ENCODE measurements at places on chromosomes 12 and 14.
A peak's percentile ranks its signal among the peaks of the same experiment; 100 is the strongest.

DNA sequence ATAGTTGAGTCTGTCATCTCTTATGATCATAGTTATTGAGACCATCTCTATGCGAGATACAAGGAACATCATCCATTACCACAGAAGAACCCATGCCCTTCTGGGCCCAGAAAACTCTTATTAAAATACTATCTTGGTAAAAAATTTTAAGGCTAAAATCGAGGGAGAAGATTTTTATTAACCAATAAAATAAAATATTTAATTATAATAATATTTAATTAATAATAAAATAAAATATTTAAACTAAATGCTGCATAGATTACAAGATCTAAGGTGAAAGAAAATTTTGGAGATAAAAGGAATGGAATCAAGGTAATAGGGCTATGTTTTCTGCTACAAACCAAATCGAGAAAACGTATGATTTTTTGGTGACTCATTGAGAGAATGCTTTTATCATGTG, 540.2 kb downstream of the KCNH5 start:
- DNase-seq, result no peak

DNA sequence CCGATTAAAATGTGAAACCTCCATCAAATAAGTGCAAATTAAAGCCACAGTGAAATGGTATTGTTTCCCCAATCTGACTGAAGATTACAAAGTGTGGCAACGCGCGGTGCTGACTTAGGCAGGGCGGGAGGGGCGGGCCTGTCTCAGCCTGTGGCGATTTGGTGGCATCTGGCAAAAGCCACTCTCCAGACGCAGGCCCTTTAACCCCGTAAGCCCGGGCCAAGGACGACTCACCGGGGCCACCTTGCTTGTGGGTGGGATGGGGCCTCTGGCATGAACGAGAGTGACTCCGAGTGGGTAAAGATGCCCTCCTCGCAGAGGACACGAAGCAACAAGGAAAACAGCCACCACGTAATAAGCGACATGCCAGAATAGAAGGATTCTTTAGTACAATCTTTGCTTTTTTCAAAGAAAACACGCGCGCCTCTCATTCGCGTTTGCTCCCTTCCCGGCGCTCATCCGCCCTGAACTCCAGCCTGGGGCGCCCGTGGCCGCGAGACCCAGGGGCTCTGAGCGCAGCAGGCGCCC, 815 bp downstream of the DEGS2 start:
- no peak for DNase-seq

- DNase-seq, result no peak
These were observed 177.4 kb downstream of the DPF3 start for GRCh38 chr14:72716476-72716875.

- DNase-seq, result no peak
These were observed 9.5 kb upstream of the TINF2 start for GRCh38 chr14:24251880-24252288.

DNA sequence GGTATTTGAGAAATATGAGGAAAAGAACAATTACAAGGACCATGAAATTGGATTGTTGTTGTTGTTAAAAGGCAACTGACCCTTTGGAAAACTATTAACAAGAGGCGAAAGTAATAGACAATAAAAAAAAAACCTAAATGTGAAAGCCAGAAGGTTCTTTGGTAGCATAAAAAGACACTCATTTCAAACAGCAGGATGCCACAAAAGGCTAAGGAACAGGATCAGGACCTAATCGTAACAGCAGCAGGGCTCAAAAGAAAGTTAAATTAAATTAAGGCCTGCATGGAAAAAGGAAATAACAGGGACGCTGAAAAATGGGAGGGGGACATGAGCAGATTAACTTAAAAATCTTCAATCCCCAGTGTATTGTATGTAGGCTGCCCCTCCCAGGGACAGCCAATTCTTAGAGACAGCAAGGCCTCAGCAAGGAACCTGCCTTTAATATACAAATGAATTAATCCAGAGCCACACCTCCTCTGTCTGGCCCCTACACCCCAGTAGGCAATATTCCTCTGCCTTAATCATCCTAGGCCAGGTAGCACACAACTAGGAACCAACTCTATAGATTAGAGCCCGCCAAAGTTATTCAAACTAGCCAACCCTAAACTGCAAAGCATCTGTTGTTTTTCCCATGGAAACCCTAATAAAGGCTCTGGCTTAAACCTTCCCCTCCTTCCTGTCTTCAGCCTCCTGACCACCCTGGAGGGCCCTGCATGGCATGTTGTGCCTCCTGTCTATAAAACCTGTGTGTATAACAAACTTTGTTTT, 28.4 kb upstream of the AP4S1 start:
- DNase-seq, result no peak

GRCh38 chr12:31702047-31702446, 26.8 kb downstream of the AMN1 start:
- DNase-seq, result no peak

GRCh38 chr14:50804181-50804721, 26.7 kb downstream of the NIN start:
- no peak for DNase-seq

DNA sequence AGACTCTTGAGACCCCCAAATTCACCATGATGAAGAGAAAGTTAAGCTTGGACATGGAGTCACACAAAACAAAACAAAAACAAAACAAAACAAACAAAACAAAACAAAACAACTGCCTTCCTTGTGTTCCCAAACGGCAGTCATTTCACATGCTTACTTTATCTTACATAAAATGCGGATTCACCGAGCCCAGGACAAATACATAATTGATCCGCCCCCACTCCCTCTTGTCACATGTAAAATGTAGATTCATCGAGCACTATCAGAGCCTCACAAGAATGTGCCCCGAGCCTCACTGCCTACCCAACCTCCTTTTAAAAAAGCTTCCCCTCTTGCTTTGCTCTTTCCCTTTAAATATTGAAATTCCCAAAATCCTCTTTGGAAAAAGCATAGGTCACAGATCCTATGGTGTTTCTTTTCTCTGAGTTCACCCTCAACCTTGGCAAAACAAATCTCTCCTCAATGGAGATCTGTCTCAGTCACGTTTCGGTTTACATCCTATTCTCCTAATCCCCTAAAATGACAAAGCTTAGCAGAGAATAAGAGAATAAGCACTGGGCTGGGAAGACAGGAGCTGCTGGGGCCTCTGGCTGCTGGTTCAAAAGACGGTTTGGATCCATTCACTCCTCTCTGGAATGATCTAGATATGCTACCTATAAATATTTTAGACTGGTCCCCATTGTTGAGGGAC, 83.7 kb downstream of the NINJ2 start:
- no peak for DNase-seq

GRCh38 chr14:85316701-85317410, 213.1 kb upstream of the FLRT2 start:
- no peak for DNase-seq

GRCh38 chr14:69270795-69271708, 11.1 kb downstream of the GALNT16 start:
- no peak for DNase-seq

DNA sequence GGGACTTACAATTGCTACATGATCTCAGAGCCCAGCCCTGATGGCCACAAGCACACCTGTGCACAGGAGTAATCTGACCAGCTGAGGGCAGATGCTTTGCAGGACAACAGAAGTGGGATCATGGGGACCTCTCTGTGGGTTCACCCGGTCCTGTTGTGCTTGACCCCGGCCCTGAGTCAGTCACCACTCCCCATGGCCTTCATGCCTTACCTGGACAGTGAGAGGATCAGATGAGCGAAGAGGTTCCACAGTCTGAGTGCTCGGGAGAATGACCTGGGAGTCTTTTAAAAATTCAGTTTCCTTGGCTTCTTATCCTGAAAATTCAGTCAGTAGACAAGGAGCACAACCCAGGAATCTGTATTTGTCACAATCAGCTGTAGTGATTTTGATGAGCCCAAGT, 88.1 kb downstream of the NTF3 start:
- no peak for DNase-seq

DNA sequence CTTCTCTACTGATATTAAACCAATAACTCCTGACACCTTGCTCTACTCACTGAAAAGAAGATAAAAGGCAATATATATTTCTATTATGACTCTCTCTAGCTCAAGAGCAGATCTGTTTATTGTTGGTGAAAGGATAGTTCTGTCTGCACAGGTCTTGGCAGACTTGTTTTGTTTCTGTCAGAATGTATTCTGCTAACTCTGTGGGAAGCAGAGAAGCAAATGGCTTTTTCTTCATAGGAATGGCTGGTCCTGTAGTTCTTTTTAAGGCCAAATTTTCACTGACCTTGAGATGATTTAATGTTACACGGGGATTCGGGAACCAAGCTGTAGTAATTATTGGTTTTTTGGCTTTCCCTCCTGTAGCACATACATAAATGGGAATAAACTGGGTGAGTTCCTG, 512.1 kb downstream of the DIO2 start:
- no peak for DNase-seq

GRCh38 chr12:48291511-48291910, 59.2 kb downstream of the ZNF641 start:
- DNase-seq, result no peak

- DNase-seq, result no peak
These were observed 759.8 kb upstream of the MDGA2 start for GRCh38 chr14:48435221-48435620.

- DNase-seq, result no peak
These were observed 4.9 kb downstream of the AMN start for GRCh38 chr14:102927346-102927877.

GRCh38 chr12:49803693-49804450, 24.3 kb downstream of the NCKAP5L start:
- no peak for DNase-seq

GRCh38 chr12:30448038-30448437, 247.6 kb downstream of the IPO8 start:
- no peak for DNase-seq

DNA sequence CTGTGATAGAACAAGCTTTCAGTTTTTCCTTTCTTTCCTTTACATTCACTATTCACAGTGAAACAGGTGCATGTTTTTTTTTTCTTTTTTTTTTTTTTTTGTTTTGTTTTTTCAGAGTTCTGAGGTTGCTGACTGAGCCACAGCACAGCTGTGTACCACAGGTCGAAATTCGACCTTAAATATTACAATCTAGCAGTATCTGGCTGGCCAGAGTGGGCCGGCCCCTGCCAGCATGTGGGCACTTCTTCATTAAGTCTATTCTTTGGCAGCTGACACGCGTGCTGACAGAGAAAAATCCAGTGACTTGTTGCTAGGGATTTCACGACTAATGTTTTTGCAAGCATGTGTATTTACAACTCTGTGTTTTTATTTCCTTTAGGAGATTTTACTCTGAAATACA, 33.9 kb downstream of the FBXO33 start:
- DNase-seq, result no peak

GRCh38 chr14:69631509-69631908, 20.1 kb downstream of the SUSD6 start:
- no peak for DNase-seq

DNA sequence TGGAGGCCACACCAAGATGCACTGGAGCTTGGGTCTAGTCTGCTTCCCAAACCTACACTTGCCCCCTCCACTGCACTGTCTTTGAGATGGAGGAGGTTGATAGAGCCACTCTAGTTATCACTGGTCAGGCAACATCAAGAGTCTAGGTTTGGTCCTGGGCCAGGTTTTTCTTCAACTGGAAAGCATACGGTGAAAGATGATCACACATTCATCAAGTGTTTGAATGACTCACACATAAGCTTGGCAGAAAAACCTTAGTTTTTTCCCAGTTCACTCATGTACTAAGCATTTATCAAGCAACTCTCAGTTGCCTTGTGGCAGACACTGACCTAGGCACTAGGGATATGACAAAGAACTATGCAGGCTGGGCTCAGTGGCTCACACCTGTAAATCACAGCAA, 84.5 kb downstream of the PLEKHG3 start:
- DNase-seq, result peak; percentile 24

GRCh38 chr14:91402348-91402747, 15.3 kb downstream of the CCDC88C start:
- peak; percentile 81 for DNase-seq

- no peak for DNase-seq
These were observed 156.7 kb downstream of the NTF3 start for GRCh38 chr12:5588591-5588990.

DNA sequence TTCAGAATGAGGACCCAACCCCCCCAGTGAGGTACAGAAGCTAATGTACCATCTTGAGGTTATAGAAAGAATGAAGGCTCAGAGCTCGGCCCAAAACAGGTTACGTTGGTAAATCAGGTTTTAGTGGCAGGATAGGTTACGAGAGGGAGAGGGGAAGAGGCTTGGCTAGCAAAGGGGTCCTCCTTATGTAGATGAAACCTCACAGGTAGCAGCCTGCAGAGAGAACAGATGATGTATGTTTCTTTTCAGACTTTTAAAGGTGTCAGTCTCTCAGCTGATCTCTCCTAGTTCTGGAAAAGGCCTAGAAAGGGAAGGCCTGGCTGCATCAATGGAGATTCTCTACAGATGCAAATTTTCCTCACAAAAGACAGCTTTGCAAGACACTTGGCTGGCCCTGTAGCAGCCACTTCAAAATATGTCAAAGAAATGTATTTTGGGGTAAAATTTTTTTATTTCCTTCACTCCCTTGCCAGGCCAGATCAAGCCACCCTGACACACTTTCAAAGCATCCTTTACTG, 71.7 kb upstream of the CPSF6 start:
- no peak for DNase-seq

GRCh38 chr12:9866860-9867269, 2.3 kb downstream of the CLEC2B start:
- DNase-seq, result peak; percentile 49

DNA sequence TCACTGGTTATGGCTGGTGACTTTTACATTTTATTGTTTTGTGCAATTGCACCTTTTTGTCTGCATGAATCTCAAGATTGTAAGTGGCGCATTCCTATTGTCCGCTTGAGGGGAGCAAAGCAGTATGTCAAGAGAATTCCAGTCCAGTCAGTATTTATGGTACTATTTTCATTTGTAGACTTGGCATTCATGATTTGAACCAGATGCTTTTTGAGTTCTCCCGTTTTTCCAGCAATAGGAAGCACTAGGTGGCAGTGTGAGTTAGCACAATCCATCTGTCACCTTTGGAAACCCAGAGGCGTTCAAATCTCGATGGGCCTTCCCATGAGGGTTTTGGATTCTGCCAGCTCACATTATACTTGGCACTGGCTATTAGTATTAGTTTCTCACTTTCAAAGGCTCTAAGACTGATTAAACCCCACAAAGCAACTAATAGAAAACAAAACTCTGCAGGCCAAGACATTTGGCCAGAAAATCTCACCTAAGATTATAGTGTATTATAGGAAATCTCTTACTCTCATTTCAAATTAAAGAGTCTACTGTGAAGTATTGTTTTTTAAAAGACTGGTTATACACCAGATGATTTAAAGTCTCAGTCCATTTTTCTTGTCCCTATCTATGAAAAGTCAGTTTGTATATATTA, 2.2 kb downstream of the DACT1 start:
- peak; percentile 50 for DNase-seq

- no peak for DNase-seq
These were observed 196 bp upstream of the MYH6 start for GRCh38 chr14:23408307-23408630.

- no peak for DNase-seq
These were observed 131.2 kb downstream of the SNAPC1 start for GRCh38 chr14:61893371-61893940.

GRCh38 chr12:56160193-56160763, 2.1 kb downstream of the MYL6 start:
- peak; percentile 45 for DNase-seq
